ENCODE measurements at places on chromosomes 3 and 15.

DNA sequence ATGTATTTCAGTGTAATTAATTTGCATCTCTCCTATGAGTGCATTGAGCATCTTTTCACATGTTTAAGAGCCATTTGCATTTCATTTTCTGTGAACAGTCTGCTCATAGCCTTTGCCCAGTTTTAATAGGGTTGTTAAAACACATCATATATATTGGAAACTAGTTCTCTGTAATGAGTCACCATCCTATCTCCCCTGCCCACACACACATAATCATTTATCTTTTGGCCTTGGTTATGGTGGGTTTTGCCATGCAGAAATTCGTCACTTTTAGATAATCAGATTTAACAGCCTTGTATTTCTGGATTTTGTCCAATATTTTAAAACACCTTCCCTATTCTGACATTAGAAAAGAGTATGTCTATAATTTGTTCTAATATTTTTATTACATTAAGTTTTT lies 11.9 kb upstream of the CHRM5 start:
- DNase-seq, result no peak

GRCh38 chr3:81769299-81769698 lies 7.9 kb upstream of the GBE1 start:
- DNase-seq, result no peak

DNA sequence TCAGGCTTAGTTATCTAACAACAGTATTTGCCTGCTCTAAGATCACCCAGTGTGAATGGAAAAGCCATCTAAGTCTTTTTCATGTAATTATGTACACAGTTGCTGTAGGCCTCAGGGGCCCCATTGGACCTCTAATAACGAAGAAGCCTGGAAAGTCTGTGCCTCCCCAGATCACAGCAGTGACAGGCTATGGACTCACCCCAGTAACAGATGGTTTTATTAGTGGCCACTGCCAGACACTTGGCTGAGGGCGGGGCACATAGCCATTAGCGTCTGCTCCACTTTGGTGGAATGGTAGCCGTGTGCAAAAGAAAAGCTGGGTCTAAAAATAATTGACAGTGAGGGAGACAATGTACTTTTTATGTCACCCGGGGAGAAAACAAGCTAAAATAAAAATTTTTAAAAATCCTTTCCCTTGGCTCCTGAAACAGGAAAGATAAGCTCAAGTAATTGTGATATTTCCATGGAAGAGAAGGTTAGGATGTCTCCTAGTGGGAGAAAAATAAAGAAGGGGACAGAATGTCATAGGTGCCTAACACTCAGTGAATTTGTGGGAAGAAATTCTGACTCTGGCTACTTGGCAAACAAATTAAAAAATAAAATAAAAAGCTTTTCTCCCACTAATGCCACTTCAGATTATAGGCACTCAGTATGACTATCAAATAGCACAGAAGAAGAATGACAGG lies 44.3 kb upstream of the ZNF385D start:
- no peak for DNase-seq

GRCh38 chr3:72661115-72661457 lies 187.2 kb downstream of the SHQ1 start:
- DNase-seq, result no peak

GRCh38 chr3:55891106-55891505 lies 404.0 kb upstream of the WNT5A start:
- no peak for DNase-seq

GRCh38 chr15:57910672-57911071 lies 154.8 kb downstream of the ALDH1A2 start:
- no peak for DNase-seq

GRCh38 chr3:150741497-150742140 lies 21.4 kb downstream of the SIAH2 start:
- no peak for DNase-seq

All from NT2/D1 (cell line).